Activated CD8-positive, alpha-beta memory T cell treated with anti-CD3 and anti-CD28 coated beads, Interleukin-2, amount 50 U/mL, for 4 hours (primary cell): ENCODE measurements at places on chromosomes 2 and 18.

GRCh38 chr2:20062615-20063545 lies 11.5 kb upstream of the LAPTM4A start:
- no peak for DNase-seq

- no peak for DNase-seq
Measured at GRCh38 chr18:58038063-58038462, 6.0 kb upstream of the NEDD4L start.

DNA sequence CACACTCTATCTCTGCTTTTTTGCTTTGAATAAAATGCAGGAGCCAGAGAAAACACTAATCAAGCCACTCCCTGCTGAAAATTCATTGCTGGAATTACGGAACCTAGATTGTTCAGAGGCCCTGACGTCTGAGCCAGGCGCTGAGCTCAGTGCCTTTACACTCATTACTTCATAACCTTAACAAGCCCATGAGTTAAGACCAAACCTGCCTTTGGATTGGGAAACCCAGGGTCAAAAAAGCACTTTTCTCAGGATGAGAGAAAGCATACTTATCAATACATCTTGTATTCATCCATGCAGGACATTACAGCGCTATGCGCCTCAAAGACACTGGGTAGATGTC lies 762 bp downstream of the INO80C start:
- DNase-seq, result no peak

GRCh38 chr2:237178396-237178795 lies 92.7 kb downstream of the COPS8 start:
- DNase-seq, result no peak

DNA sequence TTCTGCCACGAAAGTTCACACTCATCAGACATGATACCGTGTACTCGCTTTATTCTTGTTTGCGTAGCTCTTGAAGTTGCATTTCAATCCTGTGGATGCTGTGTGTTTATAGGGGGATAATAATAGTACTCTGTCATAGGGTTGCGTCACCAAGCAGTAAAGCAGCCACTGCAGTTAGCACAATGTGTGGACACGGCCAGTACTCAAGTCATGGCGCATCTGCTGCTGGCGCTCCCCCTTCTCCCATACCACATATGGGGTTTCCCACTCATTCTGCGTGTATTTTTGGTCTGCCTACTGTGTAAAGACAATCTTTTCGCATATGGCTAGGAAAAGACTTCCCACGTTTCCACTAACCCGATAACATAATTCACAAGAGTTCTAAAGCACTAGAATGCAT lies 2.1 kb upstream of the ZBTB14 start:
- DNase-seq, result no peak

GRCh38 chr2:166900700-166901099 lies 12.4 kb downstream of the XIRP2 start:
- DNase-seq, result no peak

GRCh38 chr2:85355073-85355410 lies 473 bp downstream of the ELMOD3 start:
- no peak for DNase-seq
